CD4-positive, alpha-beta T cell treated with Interleukin-15 for 4 hours (primary cell): ENCODE measurements at places on chromosomes 12 and 14.

- DNase-seq, result no peak
Observed at GRCh38 chr12:13094367-13094766, 9.1 kb downstream of the GSG1 start.

GRCh38 chr12:51205350-51205749 lies 12.5 kb downstream of the POU6F1 start:
- no peak for DNase-seq

GRCh38 chr12:122799641-122800243 lies 25.4 kb downstream of the CCDC62 start:
- DNase-seq, result no peak

DNA sequence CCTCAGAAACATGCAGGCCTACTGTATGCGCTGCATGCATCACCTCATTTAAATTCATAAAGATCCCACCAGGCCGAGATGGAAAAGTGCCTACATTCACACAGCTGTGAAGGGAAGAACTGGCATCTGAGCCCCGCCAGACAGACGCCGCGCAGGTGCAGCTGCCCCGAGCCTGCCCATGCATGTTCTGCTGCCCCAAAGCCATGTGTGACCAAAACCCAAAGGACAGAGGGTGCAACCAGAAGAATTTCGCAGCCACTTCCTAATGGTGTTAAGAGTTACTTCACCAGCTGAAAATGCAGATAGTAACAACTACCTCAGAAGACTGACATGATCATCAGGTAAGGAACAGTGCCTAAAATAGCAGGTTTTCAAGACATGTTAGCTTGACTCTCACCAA lies 13.5 kb upstream of the KRT8 start:
- no peak for DNase-seq

DNA sequence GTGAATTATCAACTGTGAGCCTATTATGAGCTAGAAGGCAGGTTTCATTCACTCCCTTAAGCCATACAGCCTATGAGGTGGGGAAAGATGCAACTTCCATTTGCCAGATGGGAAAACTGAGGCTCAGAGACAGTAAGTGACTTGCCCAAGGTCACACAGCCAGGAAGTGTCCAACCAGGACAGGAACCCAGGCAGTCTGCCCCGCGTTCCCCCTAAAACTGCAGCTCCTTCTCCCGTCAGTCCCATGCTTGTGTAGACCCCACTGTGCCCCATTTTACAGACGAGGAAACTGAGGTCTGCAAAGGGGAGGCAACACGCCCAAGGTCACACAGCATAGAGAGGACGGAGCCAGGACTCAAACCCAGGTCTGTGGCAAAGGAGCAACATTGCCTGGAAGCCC lies 50.6 kb downstream of the NCOR2 start:
- DNase-seq, result no peak

DNA sequence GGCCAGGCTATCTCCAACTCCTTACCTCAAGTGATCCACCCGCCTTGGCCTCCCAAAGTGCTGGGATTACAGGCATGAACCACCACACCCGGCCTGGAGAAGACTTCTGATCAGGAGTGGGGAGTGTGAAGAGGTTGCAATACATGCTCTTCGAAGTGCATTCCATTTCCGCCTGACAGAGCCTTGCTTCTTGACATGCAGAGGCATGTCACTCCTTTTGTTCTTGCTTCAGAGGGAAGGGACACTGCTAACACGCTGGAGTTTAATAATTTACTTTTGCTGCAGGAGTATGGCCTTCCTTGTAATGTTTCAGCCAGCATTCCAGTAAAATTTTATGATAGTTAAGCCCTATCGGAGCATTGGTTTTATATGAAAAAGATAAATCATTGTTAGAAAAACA lies 74.9 kb downstream of the SLC25A47 start:
- no peak for DNase-seq

GRCh38 chr14:88003425-88003824 lies 1.5 kb upstream of the GPR65 start:
- DNase-seq, result no peak

DNA sequence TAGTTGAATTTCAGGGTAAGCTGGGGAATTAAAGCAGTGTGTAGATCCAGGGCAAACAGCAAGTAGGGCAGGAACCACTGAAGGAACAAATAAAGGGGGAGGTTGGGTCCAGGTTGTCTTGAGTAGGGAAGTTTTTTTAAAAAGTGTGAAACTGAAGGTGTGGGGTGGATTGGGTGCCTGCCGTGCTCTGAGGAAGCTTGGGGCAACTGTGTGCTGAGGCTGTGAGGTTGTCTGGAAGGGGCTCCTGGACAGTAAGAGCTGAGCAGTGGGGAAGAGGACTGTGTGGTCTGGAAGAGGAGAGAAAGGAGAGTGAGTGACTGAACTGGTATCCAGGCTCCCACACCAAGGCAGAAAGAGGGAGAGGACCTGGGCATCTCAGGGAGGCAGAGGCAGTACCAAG lies 10.9 kb upstream of the GPR162 start:
- DNase-seq, result no peak

- no peak for DNase-seq
Observed at GRCh38 chr14:60925286-60925685, 55.6 kb downstream of the TRMT5 start.

DNA sequence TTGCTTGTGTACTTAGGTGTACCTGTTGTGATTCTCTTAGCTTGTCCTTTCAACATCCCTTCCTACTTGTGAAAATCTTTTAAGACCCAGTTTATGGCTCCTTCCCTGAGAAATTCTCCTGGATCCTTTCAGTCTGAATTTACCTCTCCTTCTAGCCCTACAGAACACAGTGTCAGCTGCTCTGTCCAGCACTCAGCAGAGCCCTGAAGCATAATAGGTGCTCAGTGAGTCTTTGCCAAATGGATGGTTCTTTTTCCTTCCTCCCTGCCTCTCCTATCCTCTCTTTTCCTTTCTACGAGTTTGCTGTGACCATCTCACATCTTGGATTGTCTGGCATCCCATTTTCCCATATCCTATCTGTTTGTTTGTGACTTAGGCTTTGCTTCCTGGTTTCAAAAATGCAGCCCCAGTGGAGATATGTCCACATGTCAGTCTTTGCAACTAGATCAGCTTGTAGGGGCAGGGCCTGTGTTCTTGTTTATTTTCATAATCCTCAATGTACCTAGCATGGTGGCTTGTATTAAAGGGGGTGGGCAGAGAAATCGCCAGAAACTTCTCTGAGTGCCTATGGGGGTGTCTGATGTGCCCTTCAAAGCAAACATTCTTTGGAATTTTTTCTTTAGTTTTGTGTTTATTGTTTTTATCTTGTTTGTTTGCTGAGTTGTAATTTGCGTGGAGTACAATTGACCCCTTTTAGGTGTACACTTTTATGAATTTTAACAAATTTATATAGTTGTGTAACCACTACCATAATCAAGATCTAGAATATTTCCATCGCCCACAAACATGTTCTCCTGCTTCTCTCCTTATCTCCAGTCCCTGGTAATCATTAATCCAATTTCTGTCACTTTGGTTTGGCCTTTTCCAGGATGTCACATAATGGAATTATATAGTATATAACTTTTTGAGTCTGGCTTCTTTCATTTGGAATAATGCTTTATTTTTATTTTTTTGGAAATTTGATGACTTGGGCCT lies 62.8 kb downstream of the SMOC1 start:
- no peak for DNase-seq

DNA sequence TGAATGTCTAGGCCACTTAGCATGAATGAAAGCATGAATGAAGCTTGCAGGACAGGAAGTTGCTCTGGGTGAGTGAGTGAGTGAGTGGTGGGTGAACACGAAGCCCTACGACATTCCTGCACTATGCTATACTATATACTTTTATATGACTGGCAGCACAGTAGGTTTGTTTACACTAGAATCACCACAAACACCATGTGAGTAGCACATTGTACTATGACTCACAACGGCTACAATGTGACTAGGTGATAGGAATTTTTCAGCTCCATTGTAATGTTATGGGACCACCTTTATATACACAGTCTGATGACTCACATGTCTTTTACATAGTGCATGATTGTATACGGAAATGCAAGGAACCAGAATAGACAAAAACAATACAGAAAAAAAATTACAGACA lies 1480.2 kb downstream of the AACS start:
- no peak for DNase-seq

GRCh38 chr14:22471545-22472121 lies 117.4 kb downstream of the DAD1 start:
- DNase-seq, result no peak

- DNase-seq, result no peak
Observed at GRCh38 chr12:102757882-102758226, 159.2 kb downstream of the PAH start.

DNA sequence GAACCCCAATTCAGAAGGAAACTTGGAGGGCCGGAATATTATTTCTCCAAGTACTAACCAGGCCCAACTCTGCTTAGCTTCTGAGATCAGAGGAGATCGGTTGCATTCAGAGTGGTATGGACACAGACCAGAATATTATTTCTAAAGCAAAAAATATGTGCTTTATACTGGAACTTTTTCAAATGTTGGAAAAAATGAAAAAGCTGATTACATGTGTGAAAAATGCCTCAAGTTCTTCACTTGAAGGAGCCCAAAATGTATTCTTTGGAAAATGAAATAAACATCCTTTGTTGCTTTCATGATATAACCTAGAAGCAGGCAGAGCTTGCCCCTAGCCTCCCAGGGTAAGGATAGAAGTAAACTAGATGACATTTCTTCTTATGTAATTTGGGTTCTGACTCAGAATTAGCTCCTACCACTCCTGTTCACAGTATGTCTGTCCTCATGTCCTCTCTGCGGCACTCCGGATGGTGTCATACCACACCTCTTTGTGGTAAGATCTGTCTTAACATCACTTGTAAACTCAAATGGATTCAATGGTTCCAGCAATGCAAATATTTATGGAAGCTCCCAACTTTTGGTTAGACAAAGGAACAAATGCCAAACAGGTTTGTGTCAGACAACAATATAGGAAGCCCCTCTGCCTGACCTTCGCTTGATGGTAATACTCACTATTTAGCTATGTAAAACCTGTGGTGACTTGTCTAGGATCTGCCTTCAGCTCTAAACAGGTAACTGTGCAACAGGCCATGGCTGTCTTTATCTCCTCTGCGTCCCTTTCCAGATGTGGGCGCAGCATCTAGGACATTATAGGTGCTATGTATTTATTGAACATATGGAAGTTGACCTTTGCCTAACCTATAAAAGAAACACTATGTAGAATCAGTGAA lies 178.5 kb downstream of the SSPN start:
- DNase-seq, result no peak

- DNase-seq, result no peak
Observed at GRCh38 chr14:97414718-97415098, 617.5 kb downstream of the VRK1 start.

GRCh38 chr12:2053691-2054090 lies 904 bp downstream of the CACNA1C start:
- DNase-seq, result no peak

- no peak for DNase-seq
Observed at GRCh38 chr12:12609692-12610091, 2.0 kb upstream of the CREBL2 start.

DNA sequence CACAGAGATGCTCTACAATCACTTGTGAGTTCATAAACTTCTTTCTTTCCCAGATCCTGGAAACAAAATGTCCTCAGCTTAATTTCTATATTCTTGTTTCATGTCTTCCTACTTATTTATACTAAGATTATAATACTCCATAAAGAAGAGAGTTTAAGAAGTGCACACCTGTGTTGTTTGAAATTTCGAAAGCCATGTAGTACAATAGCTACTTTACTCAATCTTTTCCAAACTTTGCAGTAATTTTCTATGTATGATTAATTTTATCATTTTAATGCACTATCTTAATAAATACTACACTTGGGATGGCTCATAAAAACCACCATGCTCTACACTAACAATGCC lies 300 bp upstream of the TTC5 start:
- no peak for DNase-seq

GRCh38 chr14:29227631-29228030 lies 461.0 kb downstream of the FOXG1 start:
- DNase-seq, result no peak

DNA sequence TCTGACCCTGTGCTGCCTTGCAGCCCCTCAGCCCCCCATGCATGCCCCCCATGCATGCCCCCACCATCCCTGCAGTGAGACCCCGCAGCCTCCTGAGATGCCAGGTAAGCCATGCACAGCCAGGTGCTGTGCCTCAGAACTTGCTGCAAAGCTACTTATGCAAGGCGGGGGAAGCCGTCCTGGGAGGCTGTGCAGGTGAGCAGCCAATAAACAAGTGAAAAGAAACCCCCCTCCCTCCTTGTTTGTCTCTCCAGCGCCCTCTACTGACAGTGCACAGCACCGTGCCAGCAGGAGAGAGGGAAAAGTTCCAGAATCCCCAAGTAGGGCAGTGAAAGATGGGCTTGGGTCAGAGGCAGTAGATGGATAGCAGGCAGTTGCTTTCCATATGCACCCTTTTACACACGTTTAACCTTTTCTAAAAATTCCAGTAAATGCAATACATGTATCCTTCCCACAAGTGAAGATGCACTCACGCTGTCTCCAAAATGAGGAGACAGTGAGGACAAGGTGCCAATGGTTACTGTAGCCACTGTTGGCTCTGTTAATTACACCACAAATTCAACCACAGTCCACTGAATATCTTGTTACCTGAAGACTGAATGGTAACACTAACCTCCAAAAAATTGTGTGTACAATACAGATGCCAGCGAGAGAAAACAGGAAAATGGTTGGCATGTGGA lies 18.0 kb downstream of the TNFAIP2 start:
- DNase-seq, result no peak

GRCh38 chr12:42570076-42570475 lies 19.5 kb downstream of the PRICKLE1 start:
- DNase-seq, result no peak

GRCh38 chr12:27970401-27971120 lies 2.0 kb downstream of the PTHLH start:
- no peak for DNase-seq

- DNase-seq, result no peak
Observed at GRCh38 chr12:50610171-50610570, 105.4 kb downstream of the DIP2B start.

DNA sequence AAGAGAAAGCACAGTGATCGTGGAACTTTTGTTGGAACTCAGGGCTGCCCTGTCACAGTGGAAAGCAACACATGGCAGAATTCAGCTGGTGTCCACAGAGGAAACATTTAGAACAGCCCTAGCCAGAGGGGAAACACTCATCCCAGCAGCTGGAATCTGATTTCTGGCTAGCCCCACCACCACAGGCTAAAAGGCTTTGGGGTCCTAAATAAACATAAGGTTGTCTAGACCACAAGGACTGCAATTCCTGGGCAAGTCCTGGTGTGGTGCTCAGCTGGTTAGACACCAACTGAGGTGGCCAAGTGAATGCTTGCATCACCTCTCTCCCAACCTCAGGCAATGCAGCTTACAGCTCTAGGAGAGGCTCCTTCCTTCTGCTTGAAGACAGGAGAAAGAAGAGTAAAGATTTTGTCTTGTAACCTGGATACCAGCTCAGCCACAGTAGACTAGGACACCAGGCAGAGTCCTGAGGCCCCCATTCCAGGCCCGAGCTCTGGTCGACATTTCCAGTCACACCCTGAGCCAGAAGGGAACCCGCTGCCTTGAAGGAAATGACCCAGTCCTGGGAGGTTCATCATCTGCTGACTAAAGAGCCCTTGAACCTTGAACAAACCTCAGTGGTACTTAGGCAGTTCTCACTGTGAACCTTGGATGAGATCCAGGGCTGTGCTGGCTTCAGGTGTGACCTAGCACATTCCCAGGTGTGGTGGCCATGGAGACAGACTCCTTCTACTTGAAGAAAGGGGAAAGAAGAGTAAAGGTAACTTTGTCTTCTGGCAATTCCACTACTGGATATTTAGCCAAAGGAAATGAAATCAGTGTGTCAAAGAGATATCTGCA lies 85.4 kb upstream of the PLXNC1 start:
- DNase-seq, result no peak

GRCh38 chr14:37585971-37586796 lies 8.9 kb downstream of the FOXA1 start:
- DNase-seq, result no peak
